ENCODE measurements at places on chromosomes 7 and 10.

- no peak for DNase-seq
Measured at GRCh38 chr7:50869108-50869725, 86.5 kb upstream of the GRB10 start.

GRCh38 chr7:143171697-143172096, 11.5 kb upstream of the TAS2R39 start:
- no peak for DNase-seq

GRCh38 chr10:12583891-12584595, 234.7 kb downstream of the CAMK1D start:
- DNase-seq, result no peak

DNA sequence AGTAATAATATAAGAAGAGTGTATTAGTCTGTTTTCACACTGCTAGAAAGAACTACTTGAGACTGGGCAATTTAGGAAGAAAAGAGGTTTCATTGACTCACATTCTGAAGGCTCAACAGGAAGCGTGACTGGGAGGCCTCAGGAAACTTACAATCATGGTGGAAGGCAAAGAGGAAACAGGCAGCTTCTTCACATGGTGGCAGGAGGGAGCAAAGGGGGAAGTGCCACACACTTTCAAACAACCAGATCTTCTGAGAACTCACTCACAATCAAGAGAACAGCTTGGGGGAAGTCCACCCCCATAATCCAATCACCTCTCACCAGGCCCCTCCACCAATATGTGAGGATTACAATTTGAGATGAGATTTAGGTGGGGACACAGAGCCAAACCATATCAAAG, 212.5 kb upstream of the HDAC9 start:
- DNase-seq, result no peak

DNA sequence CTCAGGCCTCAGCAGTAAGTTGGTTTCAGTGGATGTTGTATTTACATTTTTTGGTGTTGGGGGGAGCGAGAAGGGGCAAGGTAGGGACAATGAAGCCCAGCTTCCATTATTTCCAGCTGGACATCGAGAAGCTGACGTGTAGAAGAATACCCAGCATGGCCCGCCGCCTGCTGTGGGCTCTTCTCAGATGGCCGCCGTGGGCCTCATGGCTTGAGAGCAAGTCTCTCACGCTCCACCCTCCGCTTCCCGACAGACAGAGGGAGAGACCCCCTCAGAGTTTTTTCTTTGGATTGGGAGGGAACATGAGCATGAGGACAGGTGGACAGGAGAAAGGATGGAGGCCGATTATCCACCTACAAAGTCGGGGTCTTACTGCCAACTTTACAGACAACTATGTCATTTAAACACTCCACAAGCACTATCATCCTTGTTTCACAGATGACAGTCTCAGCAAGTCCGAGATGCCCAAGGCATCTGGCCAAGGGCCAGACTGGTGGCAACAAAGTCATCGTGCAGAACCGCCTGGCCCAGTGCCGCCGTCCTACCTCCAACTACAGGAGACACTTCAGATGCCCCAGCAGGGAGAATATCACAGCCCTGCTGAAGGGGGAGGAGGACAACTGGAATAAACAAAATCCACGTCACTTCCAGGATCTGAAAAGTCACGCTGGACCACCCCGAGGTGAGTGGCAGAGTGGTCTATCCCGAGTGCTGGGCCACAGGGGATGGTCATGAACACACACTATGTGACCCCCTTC, 195.9 kb downstream of the DIP2C start:
- no peak for DNase-seq

- no peak for DNase-seq
Measured at GRCh38 chr7:31763548-31763947, 76.5 kb downstream of the PPP1R17 start.

DNA sequence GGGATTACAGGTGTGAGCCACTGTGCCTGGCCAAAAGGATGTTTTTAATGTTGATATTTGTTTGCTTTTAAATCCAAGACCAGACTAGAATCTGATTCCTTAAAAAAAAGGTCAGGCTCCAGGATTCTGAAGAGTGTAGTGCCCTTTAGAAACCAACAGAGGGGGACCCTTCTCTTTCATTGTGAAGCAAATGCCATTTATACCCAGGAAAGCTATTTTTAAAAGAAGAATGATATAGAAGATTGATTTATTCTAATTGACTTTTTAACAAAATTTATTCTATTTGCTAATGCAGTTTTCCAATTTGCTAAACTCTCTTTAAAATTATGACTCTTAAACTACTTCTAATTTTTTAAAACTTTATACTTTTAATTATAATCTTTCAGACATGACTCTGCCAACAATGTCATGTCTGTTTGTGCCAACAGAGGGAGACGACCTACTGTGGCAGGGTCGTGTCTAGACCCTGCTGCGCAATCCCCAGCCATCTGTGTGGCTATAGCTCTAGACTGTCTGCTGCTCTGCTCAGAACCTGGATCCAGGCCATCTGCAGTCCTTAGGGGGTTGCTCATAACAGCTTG, 201.0 kb upstream of the IMMP2L start:
- no peak for DNase-seq

DNA sequence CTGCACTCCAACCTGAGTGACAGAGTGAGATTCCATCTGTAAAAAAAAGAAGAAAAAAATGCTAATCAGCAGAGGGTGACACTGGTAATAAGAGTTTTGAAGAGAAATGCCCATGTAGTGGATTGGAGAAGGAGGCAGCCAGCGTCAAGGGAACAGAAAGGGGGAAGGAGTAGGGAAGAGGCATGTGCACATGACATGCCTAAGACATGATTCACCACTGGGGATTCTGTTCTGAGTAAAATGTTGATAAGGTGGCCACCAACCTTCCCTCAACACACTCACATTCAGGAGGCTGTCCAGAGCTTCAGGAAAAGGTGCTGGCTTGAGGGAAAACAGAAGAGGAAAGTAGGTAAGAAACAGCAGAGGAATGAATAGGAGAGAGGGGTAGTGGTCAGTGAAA, 39.9 kb downstream of the AKR1D1 start:
- no peak for DNase-seq

DNA sequence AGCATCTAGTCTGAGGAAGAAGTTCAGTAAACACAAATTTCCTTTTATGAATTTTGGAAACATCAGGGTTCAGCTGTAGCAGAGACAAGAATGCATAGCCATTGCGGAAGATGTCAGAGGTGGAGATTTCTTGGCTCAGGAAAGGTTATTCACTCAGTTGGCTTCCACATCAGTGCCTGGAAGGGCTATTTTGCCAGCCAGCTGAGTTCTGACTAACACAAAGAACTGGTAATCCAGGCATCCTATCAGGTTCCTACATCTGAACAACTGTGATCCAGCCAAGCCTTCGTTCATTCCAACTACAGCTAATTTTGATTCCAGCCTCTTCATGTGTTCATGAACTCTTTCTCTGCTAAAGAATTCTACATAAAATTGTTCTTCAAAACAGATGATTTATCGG, 965.6 kb downstream of the XPNPEP1 start:
- DNase-seq, result no peak

DNA sequence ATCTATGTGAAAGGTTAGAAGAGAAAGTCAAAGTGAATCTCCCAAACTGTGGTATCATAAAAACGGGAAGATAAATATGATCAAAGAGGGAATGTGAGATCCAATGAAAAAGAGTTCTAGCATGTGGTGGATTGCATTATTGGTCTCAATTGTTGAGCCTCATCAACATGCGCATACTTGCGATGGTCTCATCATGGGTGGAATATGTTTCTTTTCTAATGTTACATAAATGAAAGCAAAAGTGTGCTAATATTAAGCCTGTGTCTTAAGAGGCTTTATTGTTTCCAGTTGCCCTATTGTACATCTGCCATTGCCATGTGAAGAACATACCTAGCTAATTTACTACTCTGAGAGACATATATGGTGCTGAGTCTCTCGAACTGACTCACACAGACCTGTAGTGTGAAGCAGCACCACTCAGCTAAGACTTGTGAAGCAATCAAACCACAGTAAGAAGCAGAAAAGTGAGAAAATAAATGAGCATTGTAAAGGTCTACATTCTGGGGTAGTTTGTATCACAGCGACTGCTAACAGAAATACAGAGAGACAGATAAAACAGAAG, 645.5 kb upstream of the PCDH15 start:
- DNase-seq, result no peak

GRCh38 chr7:42254217-42254616, 17.2 kb upstream of the GLI3 start:
- no peak for DNase-seq

DNA sequence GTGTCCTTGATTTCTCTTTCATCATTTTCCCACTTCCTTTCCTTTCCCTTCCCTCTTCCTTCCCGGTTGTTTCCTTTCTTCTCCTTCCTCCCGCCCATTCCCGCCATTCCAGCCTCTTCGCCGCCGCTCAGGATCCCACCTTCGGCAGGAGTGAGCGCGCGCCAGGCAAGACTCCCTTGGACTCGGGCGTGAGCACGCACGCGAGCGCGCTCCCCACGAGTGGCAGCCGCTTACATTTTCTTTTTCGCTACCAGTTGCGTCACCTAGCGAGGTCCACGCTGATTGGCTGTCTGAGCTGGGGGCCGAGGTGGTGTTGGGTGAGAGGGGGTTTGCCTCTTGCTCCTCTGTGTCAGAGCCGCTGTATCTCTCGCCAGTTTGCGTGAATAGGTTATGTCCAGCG, 11.8 kb downstream of the ZAN start:
- no peak for DNase-seq

DNA sequence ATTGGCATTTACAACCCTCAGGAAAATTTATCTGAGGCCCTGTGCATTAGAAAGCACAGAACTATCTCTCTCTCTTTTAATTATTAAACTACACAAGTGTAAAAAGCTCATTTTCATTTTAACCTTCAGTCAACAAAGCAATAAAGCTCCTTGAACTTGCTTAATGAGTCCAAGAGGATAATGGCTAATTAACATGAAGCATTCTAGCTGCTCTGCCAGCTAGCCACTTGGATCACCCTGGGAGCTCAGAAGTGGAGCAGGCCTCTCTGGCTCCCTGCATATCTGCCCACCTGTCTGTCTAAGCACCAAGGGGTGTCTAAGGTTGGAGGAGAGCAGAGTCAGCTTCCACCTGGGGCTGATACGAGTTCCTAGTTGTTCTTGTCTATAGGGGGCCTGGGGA, 56.0 kb upstream of the SLC35G1 start:
- DNase-seq, result no peak

- no peak for DNase-seq
Measured at GRCh38 chr7:43954524-43955228, 28.4 kb downstream of the UBE2D4 start.

DNA sequence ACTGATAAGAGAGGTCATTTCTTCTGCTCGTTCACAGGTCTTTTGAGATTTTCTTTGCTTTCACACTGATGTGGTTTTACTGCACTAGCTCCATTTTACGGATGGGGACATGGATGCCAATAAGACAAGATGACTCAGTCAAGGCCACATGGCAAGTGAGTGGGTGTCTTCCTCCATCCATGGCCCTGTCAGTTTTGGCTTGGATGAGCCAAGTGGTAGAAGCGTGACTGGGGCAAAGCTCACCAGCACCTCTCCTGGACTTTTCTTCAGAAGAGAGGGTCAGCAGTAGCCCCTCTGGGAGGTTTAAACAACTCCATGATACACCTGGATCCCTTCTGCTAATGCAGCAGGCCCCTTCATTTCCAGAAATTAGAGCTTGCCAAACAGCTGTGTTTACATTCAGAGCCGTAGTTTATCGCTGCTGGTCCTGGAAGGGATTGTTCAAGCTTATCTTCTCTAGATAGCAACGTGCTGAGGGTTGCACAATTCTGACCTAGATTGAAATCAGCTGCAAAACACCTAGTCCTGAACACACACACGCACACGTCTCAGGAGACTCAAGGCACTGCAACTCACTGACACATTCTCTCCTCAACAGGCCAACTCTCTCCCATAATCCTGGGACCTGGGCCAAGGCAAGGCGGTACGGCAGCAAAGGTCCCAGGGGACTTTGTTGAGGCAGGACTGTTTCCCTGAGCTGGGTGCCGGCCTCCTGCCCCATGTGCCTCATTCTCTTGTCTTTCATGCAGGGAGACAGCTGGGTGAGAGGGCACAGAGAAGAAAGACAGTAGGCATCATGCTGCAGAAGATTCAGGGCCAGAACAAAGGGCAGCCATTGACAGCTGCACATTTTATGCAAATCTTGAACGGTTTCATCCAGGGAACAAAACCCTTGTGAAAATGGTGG, 14.2 kb upstream of the PDCD4 start:
- no peak for DNase-seq

DNA sequence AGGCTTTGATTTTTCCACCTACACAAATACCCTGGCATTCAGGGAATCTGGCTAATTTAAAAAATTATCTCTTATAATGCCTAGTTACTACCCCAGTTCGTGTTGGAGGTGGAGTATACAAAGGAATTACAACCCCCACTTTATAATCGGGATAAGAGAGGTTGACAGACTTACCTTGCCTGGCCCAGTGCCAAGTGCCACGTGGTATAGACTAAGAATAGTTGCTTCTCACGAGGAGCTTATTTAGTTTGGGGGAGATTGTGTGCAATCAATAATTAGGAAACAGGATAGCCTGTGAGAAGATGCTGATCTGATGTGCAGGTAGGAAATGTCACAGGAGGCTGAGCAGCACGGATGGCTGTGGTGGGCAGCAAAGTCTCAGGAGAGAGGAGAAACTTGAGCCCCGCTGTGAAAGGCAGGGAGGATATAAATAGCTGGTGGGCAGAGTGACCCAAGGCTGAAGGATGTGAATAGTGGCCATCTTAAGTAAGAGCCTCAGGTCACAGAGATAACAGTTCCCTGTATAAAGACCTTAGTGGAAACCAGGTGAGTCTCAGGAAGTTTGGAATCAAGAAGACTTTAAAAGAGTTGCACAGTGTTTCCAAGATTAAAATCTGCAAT, 11.3 kb upstream of the ATXN7L1 start:
- DNase-seq, result no peak

DNA sequence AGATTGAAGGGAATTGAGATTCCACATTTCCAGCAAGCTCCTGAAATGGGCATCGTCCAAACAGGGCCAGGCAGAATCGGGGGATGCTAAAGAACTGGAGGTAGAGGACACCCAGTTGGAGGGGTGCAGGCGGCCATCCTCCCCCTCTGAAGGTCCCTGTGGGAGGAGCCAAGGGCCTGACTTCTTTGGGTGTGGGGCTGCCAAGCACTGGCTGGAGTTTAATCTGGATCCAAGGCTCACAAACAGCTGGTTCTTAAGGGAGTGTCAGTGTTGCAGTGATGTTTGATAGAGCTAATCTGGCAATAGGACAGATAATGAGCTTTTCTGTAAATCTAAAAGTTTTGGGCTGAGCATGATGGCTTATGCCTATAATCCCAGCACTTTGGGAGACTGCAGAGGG, 20.8 kb downstream of the TSPAN14 start:
- DNase-seq, result no peak

- DNase-seq, result no peak
Measured at GRCh38 chr7:145378197-145378596, 542.3 kb upstream of the TPK1 start.

GRCh38 chr7:121401896-121402295, 5.8 kb upstream of the FAM3C start:
- no peak for DNase-seq

DNA sequence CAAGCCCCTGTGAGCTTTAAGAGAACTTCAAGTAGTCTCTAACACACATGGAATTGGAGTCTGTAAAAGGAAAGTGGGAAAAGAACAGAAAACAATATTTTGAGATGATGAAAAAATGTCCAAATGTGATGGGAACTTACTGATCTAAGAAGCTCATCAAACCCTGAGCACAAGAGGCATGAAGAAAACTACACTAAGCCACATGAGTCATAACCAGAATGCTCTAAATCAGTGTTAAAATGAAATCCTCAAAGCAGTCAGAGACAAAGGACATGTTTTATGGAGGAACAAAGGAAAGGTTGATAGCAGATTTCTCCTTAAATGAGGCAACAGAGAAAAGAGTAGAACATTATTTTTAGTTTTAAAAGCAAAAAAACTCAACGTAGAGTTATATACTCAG, 37.2 kb downstream of the ZNF33A start:
- no peak for DNase-seq
